ENCODE measurements at places on chromosomes 12 and 14.

GRCh38 chr12:119338593-119339363 is 4.2 kb downstream of the CCDC60 start:
- no peak for DNase-seq

- DNase-seq, result no peak
These were observed 91.6 kb downstream of the DHRS2 start for GRCh38 chr14:23727566-23728335.

DNA sequence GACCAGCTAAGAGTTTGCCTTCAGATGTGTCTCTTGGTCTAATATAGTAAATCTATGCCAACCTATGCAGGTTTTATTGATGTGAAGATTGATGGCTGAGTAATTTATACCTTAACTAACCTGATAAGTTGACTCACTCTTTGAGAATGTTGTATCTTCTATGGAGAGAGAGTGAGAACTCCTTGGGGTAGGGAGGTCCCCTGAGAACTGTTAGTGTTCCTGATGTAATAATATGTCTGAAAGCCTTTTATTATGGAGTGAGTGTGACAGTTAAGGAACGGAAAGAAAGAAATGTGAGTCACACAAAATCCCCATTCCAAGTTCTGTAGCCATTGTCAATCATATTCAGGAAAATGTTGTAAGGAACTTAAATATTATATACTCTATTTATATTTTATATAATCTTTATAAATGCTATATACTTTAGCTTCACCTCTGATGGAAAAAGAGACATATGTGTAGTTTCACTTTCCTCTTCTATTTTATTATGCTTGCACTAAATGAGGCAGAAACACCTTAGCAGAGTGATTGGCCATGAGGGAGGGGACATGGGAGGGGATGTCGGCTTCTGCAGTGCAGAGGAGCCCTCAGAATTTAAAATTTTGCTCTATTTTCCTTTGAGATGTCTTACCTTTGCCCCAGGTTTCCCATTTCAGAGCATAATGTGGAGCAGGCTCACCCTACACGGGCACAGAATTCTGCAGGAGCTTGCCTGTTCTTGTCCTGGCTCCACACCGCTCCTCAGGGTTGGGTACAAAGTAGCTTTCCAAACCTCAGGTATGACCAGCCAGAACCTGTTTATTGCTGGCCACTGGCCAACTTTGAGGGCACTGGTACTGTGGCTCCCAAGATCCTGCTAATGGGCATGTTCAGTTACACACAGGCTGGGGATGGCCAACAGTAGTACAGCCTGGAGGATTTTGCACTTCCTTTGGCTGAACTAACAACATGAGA is 57.7 kb downstream of the ARF6 start:
- no peak for DNase-seq

- no peak for DNase-seq
These were observed 199.5 kb downstream of the TMEM132D start for GRCh38 chr12:129704232-129704830.

DNA sequence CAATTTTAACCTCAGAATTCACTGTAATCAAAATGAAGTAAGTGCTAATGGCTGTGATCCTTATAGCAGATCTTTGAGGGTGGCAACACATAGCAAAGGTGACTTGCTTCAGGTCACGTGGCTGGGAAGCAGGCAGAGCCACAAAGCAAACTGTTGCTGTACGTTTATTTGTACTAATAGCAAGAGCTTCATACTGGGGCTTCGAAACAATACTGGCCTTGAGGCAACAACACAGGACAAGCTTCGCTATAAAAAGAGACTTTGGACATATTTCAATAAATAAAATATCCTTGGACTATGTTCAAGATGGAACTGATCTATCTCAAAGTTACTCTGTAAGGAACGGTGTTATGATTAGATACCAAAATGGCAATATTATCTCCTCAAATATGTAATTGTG is 44.6 kb downstream of the MSRB3 start:
- DNase-seq, result no peak

GRCh38 chr14:96424109-96424989 is 32.4 kb downstream of the AK7 start:
- no peak for DNase-seq

- DNase-seq, result no peak
These were observed 2.2 kb upstream of the DRAM1 start for GRCh38 chr12:101875162-101875561.

DNA sequence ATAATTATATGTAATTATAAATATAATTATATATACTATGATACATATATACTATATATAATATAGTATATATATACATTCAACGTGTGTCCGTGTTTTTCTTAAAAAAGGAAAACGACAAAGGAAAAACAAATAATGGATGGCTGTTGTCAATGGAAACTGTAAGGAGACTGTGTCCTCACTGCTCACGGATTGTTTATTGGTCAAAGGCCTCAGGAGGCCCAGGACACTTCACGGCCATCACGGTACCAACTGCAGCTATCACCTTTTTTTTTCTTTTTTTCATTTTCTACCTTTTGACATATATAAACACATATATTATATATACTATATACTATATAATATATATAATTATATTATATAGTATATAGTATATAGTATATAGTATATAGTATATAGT is 113.4 kb downstream of the SPTSSA start:
- no peak for DNase-seq

DNA sequence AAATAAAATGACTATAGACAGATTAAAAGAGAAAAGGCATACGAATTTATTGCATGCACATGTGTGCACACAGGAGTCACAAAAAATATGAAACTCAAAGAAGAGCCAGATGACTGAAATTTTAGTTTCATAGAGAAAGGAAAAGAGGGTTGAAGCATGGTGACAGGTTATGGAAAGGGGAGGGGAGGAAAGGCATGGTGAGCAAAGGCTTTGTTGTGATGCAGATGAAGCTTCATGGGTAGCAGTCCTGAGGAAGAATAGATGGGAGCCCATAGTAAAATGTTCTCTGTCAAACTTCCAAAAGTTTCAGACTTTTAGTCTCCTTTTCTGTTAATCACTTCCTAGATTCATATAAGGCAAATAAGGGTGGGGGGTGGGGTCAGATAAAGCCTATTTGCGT is 612.7 kb upstream of the ATP2B1 start:
- DNase-seq, result no peak

DNA sequence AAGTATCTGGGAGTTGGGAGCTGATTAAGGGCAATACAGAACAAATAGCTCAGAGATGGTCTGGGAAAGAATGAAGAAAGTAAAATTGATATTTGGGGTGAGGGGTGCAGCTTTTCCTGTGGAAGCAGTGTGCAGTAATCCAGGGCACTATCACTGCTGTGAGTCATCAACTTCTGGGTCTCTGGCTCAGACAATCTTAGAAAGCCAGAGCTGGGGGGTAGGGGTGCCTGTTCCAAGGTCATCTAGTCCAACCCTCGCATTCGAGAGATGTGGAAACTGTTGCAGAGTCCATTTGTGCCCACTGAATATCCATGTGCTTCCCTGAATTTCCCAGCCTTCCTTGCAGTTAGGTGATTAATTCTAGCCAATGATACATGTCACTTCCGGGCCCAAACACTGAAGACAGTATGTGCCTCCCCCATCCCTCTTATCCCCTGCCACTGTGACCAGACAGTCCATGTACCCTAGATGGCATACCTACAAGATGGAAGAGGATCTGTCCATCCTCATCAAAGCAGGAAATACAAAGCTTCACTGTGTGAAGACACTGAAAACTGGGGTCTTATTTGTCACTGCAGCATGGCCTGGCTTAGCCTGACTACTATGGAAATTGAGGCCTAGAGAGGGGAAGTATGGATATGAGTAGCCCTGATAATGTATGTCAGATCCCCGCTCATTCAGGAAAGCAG is 51.9 kb downstream of the ZFP36L1 start:
- DNase-seq, result no peak

DNA sequence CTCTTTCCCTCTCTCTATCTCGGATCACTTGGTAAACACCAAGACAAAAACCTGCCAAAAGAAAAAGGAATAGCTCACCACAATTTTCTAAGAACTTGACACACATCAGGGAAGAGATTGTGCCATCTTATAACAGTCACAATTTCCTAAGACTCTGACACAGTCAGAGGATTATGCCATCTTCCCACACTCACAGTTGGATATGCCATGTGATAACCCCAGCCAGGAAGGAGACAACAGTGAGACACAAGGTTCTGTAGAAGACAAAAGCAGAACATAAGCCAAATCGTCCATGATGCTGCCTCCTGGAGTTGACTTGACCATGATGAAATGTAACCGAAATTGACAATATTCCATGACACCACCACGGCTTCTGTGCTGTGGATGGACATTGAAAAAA is 2.8 kb upstream of the CLEC9A start:
- DNase-seq, result no peak

- no peak for DNase-seq
These were observed 597 bp downstream of the SOAT2 start for GRCh38 chr12:53103860-53104305.

DNA sequence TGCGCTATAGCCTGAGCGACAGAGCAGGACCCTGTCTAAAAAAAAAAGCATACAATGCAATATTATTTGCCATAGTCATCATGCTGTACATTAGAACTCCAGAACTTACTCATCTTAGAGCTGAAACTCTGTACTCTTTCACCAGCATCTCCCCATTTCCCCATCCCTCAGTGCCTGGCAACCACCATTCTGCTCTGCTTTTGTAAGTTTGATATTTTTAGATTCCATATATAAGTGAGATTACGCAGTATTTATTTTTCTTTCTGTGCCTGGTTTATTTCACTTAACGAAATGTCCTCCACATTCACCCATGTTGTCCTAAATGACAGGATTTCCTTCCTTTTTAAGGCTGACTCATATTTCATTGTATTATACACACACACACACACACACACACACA is 121.8 kb downstream of the BBS10 start:
- DNase-seq, result no peak

- DNase-seq, result peak; percentile 43
These were observed 805.4 kb downstream of the VRK1 start for GRCh38 chr14:97602438-97603117.

DNA sequence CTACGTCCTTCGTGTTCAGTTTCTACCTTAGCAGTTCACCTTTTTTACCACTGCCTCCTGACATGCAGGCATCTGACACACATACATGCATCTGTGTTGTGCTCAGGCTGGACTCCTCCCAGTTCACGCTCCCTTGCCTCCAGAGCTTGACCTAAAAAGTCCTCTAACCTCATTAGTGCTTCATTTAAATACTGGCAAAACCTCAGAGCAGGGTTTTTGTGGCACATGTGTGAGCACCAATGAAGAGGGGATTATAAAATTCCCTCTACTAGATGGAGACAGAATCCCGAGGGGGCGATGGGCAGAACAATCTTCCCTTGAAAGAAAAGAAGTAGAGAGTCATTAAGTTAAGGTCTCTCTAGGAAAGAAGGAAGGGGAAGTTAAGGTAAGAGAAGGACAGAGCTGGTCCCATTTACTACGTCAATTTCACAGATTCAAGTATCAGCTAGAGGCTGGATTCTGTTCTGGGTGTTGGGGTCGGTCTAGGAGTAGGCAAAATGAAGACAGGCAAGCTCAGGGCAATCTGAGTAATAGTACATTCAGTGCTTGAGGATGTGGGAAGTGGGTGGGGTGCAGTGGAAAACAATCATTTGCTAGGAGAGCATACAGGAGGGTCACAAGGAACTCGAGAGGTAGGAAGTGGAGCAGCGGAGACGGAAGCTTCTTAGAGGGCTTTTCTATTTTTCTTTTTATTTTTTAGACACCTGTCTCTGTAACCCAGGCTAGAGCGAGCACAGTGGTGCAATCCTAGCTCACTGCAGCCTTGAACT is 7.5 kb downstream of the HAL start:
- no peak for DNase-seq

GRCh38 chr14:101130861-101131260 is 227.3 kb upstream of the RTL1 start:
- no peak for DNase-seq

- no peak for DNase-seq
These were observed 23.6 kb upstream of the UTP20 start for GRCh38 chr12:101256266-101256665.

DNA sequence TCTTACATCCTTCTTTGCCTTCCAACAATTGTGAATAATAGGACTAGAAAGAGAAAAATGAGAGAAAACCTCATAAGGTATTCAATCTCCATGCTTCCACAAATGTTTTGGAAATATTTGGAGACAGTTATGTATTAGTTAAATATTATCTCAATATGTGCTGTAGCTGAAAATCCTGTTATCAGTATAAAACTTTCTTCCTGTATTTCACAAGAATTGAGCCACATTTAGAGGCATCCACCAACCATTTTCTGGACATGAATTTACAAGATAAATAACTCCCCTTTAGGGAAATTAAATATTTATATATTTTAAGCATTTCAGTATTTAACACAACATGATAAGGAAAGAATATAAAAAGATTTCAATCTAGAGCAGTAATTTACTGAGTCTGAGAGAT is 200.3 kb downstream of the GPHN start:
- DNase-seq, result no peak

DNA sequence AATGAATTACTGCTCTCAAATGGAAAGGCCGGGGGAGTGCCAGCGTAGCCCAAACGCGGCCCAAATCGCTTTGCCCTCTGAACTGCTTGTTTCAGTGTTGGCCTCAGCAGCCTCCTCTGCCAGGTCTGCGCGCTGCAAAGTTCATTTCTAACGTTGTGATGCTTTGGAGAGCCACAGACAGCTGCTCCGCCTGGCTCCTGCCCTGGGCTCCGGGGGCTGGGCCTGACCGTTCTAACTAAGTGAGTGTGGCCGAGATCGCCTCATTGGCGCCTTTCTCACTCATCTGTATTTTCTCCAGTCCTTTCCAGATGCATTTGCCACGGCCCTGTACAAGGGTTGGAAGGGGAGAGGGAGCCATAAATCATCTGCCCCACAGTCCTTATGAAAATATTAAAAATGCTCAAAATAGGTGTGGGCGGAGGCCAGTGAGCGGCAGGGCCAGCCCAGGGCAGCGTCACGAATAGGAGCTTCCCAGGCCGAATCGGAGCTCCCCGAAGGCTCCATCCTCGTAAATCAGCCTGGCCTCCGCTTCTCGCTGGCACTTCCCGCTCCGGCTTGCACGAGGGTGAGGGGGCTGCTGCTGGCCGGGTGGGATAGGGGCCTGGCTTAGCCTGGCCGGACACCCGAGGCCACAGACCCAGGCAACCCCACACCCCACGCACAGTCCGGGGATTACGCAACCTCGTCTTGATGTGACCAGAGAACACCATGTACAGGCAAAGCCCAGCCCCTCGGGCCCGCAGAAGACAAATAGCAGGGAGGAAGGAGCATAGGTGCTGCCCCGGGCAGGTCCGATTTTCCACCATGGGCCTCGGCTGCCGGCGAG is 196.6 kb upstream of the DIO3 start:
- no peak for DNase-seq

GRCh38 chr12:31008241-31008761 is 65.4 kb upstream of the DDX11 start:
- no peak for DNase-seq

- DNase-seq, result no peak
These were observed 237.2 kb upstream of the FKBP4 start for GRCh38 chr12:2557597-2557996.

- no peak for DNase-seq
These were observed 26.7 kb downstream of the C12orf75 start for GRCh38 chr12:105357162-105357691.

GRCh38 chr12:43352001-43352400 is 200.0 kb downstream of the ADAMTS20 start:
- DNase-seq, result no peak

GRCh38 chr12:13039328-13039956 is 4.7 kb upstream of the FAM234B start:
- no peak for DNase-seq

- DNase-seq, result no peak
These were observed 24.2 kb upstream of the FOXN3 start for GRCh38 chr14:89440986-89441909.

- DNase-seq, result no peak
These were observed 30.3 kb downstream of the SCN8A start for GRCh38 chr12:51621156-51621922.

All from activated CD8-positive, alpha-beta memory T cell treated with anti-CD3 and anti-CD28 coated beads for 1 hour (primary cell).